ENCODE measurements at places on chromosomes 2 and 18. TPM values are rescaled to one million over a fixed set of nuclear protein-coding genes. Genes with fewer than 3 reads are reported as not detected.
A peak's percentile ranks its signal among the peaks of the same experiment; 100 is the strongest.

The WNT6 gene
- 1.0 TPM for total RNA-seq

The TNFAIP6 gene
- total RNA-seq: 2.9 TPM

The BOLL gene
- total RNA-seq: not detected

The SERPINB3 gene
- not detected for total RNA-seq

The C2orf80 gene
- not detected for total RNA-seq

The SOX11 gene
- 0.93 TPM for total RNA-seq

The GALNT3 gene
- total RNA-seq: 0.08 TPM

The MARCHF4 gene
- total RNA-seq: 0.08 TPM

The DNAJC5G gene
- total RNA-seq: 1.2 TPM

The IL36G gene
- not detected for total RNA-seq

The CPSF3 gene
- total RNA-seq: 15.6 TPM

The DSG4 gene
- not detected for total RNA-seq

The C2orf66 gene
- not detected for total RNA-seq

The SRD5A2 gene
- total RNA-seq: not detected

The UGT1A1 gene
- total RNA-seq: not detected

DNA sequence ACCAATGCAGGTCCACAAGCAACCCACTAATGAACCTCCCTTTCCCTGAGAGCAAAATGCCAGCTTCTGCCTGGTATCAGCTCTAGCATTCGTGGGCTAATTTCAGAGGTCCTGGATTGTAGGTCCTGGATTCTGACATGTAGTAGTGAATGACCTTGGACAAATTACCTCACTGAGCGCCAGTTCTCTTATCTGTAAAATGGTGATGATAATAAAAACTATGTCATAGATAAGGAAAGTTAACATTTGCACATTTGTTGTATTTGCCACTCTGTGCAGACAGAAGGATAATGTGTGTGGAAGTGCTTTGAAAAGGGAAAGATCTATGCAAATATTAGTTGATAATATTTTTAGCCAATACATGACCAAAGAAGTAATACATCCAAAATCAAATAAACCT is 4.1 kb upstream of the TET3 start:
- DNase-seq: no peak

GRCh38 chr2:109711230-109712122 is 82.6 kb upstream of the RGPD5 start:
- no peak for DNase-seq

- no peak for DNase-seq
Measured at GRCh38 chr2:201176081-201176481, 6.9 kb upstream of the CASP10 start.

GRCh38 chr18:58112174-58112573 is 68.1 kb downstream of the NEDD4L start:
- DNase-seq: no peak

DNA sequence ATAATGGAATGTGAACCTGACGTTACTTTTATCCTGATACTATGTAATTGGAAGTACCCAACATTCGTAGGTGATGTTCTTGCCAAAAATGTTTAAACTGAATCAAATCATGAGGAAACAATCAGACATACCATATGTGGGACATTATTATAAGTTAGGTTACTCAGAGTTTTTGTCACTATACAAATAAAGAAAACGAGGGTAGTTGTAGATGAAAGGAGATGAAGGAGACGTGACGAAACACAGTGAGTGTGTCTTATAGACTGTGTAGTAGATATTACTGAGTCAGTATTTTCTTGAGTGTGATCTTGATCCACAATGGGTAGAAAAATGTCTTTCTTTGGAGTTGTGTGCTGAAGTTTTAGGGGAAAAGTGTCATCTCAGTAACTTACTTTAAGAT is 176.8 kb downstream of the ZNF407 start:
- DNase-seq: no peak

DNA sequence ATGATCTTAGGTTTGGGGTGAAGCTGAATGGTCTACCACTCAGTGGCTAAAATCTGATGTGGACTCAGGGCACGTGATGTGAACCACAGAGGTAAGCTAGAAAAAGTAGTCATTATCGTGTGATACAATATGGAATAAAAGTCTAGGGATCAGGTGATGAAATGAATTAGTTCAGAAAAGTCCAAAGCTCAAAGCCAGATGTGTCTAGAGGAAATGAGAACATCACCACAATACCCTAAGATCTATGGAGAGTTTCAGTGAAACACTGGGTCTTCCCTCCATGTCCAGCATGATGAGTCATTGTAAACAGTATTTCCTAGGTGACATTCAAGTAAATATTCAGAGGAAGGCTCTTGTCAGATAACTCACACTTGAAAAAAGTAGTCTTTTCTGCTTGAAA is 1257.4 kb upstream of the ZEB2 start:
- no peak for DNase-seq

DNA sequence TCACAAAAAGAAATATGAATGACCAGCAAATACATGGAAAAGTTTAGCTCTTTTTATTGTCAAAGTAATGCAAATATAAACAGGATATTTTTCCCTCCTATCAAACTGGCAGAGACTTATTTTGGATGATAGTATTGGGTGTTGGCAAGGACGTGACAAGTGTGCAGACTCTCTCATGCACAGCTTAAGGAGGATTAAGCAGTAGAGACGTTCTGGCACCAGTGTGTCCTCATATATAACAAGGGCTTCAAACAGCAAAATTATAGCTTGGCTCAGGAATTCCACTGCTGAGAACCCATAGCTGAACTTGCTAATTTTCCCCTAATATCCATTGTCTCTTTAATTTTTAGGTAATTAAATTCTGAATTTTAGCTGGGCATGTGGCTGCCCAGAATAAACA is 114.4 kb downstream of the FAM124B start:
- DNase-seq: no peak

GRCh38 chr2:101435001-101435862 is 39.7 kb downstream of the RFX8 start:
- no peak for DNase-seq

- no peak for DNase-seq
Measured at GRCh38 chr2:129428086-129428660, 551.3 kb upstream of the RAB6C start.

GRCh38 chr2:184528119-184528518 is 70.2 kb upstream of the ZNF804A start:
- no peak for DNase-seq

DNA sequence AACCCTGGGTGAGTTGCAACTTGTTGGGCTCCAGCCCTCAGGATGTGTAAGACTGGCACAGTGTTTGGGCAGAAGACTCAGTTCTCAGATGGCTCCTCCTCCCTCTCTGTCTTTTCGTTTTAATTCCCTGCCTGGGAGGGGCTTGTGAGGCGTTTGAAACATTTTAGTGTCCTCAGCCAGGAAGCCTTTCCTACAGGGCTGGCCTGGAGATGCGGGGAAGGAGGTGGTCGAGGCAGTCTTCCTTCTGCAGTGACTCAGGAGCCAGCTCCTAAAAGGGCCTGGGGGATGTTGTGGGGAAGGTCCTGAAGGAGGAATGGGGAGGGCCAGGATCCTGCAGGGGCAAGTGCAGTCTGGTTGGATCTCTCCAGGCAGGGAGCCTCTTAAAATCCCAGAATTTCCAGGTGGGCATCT is 22.1 kb upstream of the IGFBP5 start:
- no peak for DNase-seq

- DNase-seq: no peak
Measured at GRCh38 chr2:196284866-196285557, 113.6 kb upstream of the STK17B start.

- peak; percentile 41 for DNase-seq
Measured at GRCh38 chr2:217932803-217933616, 69.8 kb downstream of the TNS1 start.

GRCh38 chr2:155223781-155224406 is 525.4 kb downstream of the KCNJ3 start:
- no peak for DNase-seq

DNA sequence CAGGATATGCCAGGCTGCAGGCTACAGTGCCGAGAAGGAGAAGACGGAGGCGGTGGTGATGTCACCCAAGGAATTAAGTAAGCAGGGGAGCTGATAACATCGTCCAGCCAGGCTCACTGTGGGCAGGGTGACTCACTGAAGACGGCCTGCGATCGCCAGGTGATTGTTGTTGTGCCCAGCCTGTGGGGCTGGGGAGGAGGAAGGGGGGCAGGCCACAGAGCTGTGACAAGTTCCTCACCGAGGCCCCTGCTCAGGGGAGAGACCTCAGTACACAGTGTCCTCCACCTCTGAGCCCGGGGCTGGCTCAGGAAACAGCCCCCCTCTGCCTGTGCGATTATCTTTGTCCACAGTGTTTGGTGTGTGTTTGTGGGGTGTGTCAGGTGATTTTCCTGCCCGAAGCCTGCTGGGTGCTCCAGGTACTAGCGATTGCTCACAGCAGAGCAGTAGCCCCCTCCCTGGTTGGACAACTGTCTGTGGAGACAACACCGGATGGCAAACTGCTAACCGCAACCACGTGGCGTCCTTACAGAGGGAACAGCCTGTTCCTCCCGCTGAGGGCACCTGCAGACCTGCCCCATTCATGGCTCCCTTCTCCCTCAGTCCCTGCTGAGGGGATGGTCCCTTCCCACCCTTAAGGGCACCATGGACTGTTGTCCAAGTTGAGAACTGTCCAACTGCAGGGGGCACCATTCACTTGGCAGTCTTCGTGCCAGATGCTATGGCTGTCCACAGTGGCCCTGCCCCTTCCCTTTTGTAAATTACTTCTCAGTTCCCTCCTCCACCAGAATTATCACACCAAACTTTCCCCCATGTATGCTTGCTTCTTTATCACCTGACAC is 95.1 kb downstream of the ZFP36L2 start:
- DNase-seq: peak; percentile 63

DNA sequence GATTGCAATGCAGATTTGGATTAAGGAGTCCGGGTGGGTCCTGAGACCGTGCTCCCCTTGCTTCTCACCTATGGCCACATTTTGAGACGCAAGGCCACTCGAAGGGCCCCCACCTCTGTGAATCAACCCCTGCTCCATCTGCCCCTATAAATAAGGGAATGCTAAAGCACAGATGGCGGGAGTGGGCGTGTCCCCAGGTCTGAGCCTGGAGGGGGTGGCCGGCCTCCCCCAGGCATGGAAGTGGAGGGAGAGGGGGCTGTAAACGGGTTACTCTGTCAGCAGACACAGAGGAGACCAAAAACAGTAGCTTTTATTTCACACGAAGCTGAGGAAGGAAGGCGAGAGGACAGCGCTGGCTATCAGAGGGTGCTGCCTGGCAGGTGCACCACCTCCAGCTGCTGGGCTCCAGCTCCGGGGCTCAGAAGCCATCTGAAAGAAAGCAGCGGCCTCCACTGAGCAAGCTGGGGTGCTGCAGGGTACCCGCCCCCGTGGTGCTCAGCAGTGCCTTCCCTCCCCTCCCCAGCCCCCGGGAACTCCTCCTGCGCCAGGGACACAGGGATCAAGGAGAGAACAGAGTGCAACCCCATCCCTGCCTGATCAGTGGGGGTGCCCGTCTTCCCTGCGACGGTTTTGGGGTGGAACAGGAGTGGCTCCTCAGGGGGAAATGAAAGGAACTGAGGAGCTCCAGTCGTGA is 56.7 kb upstream of the RAB6C start:
- no peak for DNase-seq

GRCh38 chr2:96527286-96528005 is 9.1 kb upstream of the ARID5A start:
- no peak for DNase-seq

DNA sequence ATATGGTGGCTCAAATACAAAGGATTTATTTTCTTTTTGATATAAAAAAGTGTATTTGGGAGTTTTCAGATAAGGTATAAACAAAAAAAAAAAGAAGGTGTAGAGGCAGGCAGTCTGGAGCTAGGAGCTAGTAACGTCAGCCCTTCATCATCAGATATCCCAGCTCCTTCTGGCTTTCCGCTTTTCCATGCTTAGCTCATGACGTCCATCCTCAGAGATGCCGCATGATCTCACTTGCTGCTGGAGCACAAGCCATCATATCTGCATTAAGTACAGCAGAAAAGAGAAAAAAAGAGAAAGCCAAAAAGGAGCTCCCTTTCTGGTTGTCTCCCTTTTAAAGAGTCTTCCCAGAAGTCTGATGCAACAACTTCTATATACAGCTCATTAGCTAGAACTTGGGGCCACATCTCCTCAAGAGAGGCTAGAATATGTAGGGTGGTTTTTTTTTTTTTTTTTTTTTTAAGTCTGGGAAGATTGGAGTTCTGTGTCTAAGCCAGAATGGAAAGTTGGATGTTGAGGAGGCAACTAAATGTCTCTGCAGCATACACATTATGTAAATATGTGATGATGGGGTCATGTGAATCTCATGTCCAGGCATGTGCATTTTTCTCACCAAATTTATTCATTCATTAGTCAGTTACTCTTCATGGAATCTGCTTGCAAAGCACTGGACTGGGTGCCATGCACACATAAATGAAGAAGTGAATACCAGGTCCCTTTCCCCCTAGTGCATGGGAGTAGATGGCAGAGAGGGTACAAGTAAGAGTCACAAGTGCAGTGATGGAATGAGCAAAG is 52.3 kb downstream of the DDX1 start:
- no peak for DNase-seq

GRCh38 chr18:79628416-79629248 is 51.0 kb upstream of the CTDP1 start:
- DNase-seq: no peak

GRCh38 chr2:222747526-222748160 is 76.2 kb downstream of the MOGAT1 start:
- no peak for DNase-seq

GRCh38 chr18:23412351-23412964 is 40.6 kb upstream of the RIOK3 start:
- no peak for DNase-seq

DNA sequence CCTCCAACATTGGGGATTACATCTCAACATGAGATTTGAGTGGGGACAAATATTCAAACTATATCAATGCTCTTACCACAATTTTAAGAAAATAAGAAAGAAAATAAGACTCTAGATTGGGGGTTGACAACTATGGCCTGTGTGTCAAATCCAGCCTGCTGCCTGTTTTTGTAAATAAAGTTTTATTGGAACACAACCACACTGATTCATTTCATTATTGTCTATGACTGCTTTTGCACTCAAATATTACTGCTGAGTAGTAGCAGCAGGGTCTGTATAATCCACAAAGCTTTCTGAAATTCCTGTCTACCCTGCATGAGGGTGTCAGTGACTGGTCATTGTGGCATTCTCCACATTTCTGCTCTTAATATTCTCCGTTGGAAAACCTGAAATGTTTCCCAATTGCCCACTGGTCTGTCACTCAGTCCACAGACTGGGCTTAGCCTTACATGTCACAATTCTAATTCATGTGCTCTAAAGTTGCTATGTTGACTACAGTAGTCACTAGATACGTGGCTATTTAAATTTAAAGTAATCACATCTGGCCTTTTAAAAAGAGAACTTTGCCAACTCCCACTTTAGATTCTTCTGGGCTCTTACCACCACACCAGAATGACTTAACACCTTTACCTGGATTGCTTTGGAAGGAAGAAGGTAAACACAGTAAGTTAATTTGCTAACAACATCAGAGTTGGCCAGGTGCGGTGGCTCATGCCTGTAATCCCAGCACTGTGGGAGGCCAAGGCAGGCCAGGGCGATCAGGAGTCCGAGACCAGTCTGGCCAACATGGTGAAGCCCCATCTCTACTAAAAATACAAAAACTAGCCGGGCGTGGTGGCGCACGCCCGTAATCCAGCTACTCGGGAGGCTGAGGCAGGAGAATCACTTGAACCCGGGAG is 86.9 kb downstream of the CLHC1 start:
- no peak for DNase-seq

- DNase-seq: no peak
Measured at GRCh38 chr18:26792661-26793060, 72.8 kb downstream of the AQP4 start.
